ENCODE measurements at places on chromosomes 3 and 15. TPM values are rescaled to one million over a fixed set of nuclear protein-coding genes. Genes with fewer than 3 reads are reported as not detected.

SERINC4 gene
- 0.62 TPM for total RNA-seq

GOLGA8G gene
- not detected for total RNA-seq

EIF4A2 gene
- 209 TPM for total RNA-seq

DNA sequence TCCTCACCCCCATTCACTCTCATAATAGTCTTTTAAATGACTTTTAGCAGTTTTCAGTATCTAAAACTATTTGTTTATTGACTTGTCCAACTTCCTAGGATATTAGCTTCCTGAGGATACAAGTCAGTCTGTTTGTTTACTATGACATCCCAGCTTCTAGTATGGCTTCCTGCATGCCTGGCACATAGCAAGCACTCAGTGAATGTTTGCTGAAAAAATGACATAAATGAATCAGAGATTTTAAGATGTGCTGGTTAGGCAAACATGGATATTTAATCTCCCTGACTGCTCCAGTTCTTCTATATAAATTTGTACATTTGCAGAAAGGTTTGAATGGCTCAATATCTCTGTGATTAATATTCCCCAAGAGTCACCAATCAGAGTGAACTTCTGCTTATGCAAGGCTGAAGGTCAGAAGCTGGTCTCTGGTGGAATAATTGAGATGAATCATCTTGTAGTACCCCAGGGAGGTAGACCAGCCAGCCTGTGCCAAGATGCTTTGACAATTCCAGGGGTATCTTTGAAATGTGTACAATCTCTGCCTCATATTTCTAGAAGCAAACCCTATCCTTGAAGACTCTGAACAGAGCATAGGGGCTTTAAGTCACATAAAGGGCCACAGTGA, 219.0 kb upstream of the LMCD1 start:
- DNase-seq: no peak

- no peak for DNase-seq
These were observed 242.9 kb downstream of the FHIT start for GRCh38 chr3:61008153-61008997.

- DNase-seq: no peak
These were observed 56.8 kb upstream of the IMPG2 start for GRCh38 chr3:101377209-101377608.

DNA sequence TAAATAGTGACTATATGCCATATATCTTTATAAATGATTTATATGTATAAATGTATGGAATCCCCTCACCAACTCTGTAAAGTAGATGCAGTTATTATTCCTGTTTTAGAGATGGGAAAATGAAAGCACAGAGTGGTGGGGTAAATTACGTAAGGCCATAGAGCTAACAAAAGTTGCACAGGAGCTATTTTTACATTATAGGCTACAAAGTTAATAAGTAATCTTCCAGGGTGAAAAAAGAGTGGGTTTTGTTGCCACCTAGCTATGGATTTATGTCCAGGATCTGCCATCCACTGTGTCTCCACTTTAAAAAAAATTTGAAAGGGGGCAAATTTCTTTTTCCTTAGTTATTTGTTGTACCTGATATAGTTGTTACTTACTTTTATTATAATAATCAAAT, 235.7 kb downstream of the MCTP2 start:
- DNase-seq: no peak

DNA sequence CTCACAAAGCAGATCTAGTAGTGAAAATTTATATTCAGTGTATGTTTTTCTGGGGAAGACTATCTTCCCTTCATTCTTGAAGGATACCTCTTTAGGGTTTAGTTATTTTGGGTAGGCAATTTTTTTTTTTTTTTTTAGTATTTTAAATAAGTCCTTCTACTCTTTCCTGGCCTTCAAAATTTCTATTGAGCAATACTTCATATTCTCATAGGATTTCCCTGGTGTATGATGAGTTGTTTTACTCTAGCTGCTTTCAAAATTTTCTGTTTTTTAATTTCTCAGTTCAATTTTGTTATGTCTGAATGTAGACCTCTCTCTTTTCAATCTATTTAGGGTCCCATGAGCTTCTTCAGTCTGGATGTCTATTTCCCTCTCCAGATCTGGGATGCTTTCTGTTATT, 74.3 kb upstream of the PLSCR4 start:
- no peak for DNase-seq

- peak; percentile 93 for DNase-seq
These were observed 45.0 kb downstream of the TNK2 start for GRCh38 chr3:195863121-195864061.

DNA sequence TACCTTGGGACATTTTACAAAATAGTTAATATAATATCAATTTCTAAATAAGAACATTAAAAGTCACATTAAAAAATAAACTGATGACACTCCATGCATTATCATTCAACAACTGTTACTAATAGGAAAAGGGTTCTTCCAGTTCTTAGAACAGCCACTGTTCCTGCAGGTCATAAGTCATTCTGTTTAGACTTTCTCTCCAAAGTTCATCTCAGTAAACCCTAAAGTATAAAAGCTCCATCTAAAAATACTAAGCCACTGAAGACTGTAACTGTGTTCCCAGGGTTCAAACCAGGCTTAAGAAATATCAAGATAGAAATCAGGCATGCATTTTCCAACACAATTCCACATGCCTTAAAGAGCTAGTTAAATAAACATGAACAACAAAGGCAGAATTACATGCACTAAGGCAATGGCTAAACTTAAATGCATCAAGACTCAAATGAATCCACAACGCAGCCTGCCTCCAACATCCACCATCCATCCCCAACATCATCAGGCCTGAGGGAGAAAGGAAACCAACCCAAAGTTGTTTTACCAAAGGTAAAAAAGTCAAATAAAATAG, 46.2 kb downstream of the DMXL2 start:
- no peak for DNase-seq

DNA sequence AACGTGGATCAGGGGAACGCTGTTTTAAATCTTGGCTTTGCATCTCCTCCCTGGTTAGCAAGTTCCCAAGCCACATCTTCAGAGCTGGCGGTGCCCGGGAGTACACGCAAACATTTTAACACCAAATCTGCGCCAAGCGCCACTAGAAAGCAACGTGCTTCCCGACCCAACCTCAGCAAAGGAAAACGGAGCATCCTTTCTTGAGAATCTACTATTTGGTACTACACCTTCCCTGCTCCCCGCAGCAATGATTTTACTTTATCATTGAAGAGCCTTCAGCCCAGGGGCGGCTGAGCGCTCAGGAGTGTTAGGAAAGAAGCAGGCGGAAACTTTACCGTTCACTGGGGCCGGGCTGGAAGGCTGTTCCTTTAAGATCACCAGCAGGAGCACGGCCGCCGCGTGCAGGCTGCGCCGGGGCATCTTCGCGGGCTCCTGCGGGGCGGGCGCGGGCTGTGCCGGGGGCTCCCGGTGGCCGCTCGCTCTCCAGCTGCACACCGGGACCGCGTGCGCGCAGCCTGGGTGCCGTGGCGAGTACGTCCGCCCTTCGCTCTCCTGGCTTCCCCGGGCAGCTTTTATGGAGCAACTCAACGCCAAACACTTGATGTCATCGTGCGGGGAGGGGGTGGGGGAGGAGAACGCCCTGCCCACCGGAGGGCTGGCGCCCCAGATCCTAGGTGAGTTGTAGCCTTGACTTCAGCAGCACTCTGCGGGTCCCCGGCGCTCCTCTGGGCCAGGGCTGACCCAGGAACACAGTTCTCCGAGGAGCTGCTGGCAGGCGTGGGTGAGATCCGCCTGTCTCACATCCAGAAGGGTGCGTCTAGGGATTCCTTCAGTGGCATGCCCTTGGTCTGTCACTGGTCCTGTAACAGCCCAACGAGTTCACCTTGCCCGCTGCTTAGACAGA, at the start of gene CA12:
CA12 (minus strand) TSS at position 546 of the 904 bp plus-strand sequence; CDS start at position 420, 126 bp downstream.
- DNase-seq: no peak

DNA sequence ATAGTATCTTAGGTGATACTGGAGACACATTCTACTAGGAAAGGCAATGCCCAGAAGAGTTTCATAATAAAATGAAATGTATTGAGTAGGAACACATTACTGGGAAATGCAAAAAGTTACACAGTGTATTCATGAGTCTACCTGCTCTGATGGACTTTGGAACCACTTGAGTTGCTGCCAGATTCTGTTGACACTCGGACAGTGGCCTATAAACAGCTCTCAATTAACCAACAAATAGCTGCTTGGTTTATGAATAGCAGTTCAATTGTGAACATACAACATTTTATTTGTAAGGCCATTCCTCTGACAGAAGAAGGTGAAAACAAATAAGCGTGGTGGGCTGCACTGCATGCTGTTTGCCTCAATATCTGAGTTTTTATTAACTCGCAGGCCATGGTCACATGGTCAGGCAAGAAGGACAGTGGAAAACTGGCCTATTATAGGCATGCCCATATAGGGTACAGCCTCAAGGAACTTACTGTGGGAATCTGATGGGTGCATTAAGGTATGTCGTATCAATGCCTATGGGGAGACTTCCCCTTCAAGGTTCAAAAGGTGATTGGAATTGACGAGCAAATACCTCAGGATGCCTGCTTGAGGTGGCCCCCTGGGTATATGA, 66.2 kb downstream of the C3orf80 start:
- DNase-seq: no peak

- DNase-seq: no peak
These were observed 20.3 kb downstream of the XXYLT1 start for GRCh38 chr3:195250473-195251251.
